Testis (tissue), 5 donors: ENCODE measurements at places on chromosomes 6 and 20. TPM values are rescaled to one million over a fixed set of nuclear protein-coding genes. Genes with fewer than 3 reads are reported as not detected.
A peak's percentile ranks its signal among the peaks of the same experiment; 100 is the strongest.

The RHAG gene
- total RNA-seq: not detected

- H3K27ac ChIP-seq: no peak overlapping the region
- H3K27me3 ChIP-seq: no peaks in the 10 kb centered on the region
- DNase-seq: peak; percentile 69
- no peaks in the 10 kb centered on the region for H3K36me3 ChIP-seq
These were observed 14.2 kb upstream of the CALHM5 start for GRCh38 chr6:116497113-116497676.

- H3K27me3 ChIP-seq: no peaks in the 10 kb centered on the region
- no peak overlapping the region for H3K4me3 ChIP-seq
- peak; percentile 71 for DNase-seq
- H3K27ac ChIP-seq: no peak overlapping the region
- no peaks in the 10 kb centered on the region for H3K36me3 ChIP-seq
These were observed 66.7 kb downstream of the RPP21 start for GRCh38 chr6:30411515-30412207.

GRCh38 chr6:128230267-128230989, 290.0 kb downstream of the PTPRK start:
- H3K27me3 ChIP-seq: no peaks in the 10 kb centered on the region
- no peak overlapping the region for H3K4me3 ChIP-seq
- H3K36me3 ChIP-seq: no peaks in the 10 kb centered on the region

DNA sequence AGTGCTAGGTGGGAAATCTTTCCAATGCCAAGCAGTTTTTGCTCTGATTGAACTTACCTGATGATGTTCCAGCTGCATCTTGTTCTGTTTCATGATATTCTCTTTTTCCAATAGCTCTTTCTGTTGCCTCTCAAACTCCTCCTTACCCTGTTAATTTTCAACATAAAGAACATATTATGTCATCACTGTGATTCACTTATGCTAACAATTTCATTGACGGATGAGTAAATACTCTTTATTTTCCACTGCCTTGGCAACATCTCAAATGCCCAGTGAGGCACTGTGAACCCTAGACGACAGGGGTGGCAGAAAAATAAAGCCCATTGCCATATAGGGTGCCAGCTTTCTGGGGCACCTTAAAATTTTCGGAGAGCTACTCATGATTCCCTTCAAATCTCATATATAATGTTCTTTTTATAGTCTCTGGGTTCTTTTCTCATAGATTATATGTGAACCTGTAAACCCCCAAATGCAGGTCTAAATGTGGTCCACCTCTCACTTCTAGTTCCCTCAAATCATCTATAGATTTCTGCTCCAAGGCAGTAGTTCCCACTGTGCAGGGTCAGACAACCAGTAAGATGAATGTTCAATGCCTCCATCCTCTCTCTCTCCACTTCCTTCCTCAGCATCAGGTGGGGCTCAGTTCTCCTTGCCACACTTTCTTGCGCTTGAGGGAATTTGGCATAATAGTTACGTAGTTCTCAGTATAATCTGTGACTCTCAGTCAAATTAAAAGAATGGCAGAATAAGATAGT, 44.1 kb downstream of the NEDD9 start:
- no peak overlapping the region for H3K4me3 ChIP-seq
- DNase-seq: no peak
- no peak overlapping the region for H3K27ac ChIP-seq
- no peaks in the 10 kb centered on the region for H3K36me3 ChIP-seq

- H3K27me3 ChIP-seq: no peaks in the 10 kb centered on the region
- peak overlapping the region; percentile 99 for H3K27ac ChIP-seq
- H3K36me3 ChIP-seq: no peaks in the 10 kb centered on the region
- H3K4me1 ChIP-seq: peaks cover 14% of the 10 kb centered on the region
- peak overlapping the region; percentile 85 for H3K4me3 ChIP-seq
- peak; percentile 29 for DNase-seq
These were observed 2.9 kb upstream of the HIVEP2 start for GRCh38 chr6:142947714-142948480.

DNA sequence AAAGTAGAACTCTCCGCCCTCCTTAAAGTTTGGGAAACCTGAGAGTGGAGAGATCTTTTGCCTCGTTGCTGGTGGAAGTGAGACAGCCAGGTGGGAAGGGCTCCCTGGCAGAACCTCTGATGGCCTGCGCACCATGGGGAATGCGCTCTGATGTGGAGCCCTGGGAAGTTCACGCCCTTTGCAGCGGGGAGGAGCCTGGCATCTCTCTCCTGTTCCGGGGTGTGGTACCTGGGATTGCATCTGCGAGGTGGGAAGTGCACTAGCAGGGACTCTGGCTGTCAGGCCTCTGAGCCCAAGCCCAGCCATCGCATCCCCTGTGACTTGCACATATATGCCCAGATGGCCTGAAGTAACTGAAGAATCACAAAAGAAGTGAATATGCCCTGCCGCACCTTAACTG, 159.8 kb downstream of the AKAP7 start:
- H3K27ac ChIP-seq: no peak overlapping the region
- no peaks in the 10 kb centered on the region for H3K36me3 ChIP-seq
- H3K27me3 ChIP-seq: no peaks in the 10 kb centered on the region
- no peaks in the 10 kb centered on the region for H3K4me1 ChIP-seq

DNA sequence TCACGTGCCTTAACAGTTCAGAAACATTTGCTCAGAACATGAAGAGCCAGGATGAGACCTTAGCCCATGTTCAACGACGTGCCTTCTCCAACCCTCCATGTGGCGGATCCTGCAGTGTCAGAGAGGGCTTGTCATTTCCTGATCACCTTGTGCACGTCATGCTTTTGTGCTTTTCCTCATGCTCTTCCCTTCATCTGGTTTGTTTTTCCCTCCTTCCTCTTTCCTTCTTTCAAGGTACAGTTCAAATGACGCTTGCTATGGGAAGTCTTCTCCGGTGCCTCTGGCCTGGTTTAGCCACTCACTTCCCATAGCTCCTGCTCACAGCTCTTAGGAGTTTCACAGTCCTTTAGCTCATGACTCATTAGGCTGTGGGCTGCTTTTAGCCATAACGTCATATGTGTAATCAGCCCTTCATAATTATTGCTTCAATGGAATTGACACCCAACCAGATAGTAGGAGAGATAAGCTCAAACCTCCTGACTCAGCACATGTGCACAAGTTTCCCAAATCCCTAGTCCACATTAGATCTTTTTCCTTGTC, 102.7 kb upstream of the CNKSR3 start:
- H3K4me1 ChIP-seq: no peaks in the 10 kb centered on the region
- no peak for DNase-seq
- H3K27ac ChIP-seq: no peak overlapping the region
- H3K4me3 ChIP-seq: no peak overlapping the region
- no peaks in the 10 kb centered on the region for H3K27me3 ChIP-seq
- H3K36me3 ChIP-seq: no peaks in the 10 kb centered on the region

The PLG gene
- not detected for total RNA-seq

GRCh38 chr20:54879393-54879792, 404.0 kb downstream of the DOK5 start:
- no peak for DNase-seq
- H3K27me3 ChIP-seq: no peaks in the 10 kb centered on the region
- no peak overlapping the region for H3K4me3 ChIP-seq
- no peaks in the 10 kb centered on the region for H3K36me3 ChIP-seq
- no peak overlapping the region for H3K27ac ChIP-seq
- no peaks in the 10 kb centered on the region for H3K4me1 ChIP-seq

- no peaks in the 10 kb centered on the region for H3K27me3 ChIP-seq
- peaks cover 19% of the 10 kb centered on the region for H3K4me1 ChIP-seq
- peak; percentile 46 for DNase-seq
- H3K36me3 ChIP-seq: no peaks in the 10 kb centered on the region
These were observed 2.9 kb downstream of the CPNE5 start for GRCh38 chr6:36836111-36837021.

The KHDC1L gene
- total RNA-seq: 3.5 TPM

The ANKRD6 gene
- total RNA-seq: 29.8 TPM

- no peaks in the 10 kb centered on the region for H3K4me1 ChIP-seq
- no peak overlapping the region for H3K27ac ChIP-seq
- H3K4me3 ChIP-seq: no peak overlapping the region
- no peaks in the 10 kb centered on the region for H3K27me3 ChIP-seq
- DNase-seq: no peak
These were observed 28.0 kb downstream of the ARFGEF2 start for GRCh38 chr20:48949304-48950170.

GRCh38 chr20:39849171-39849570, 839.9 kb downstream of the MAFB start:
- no peaks in the 10 kb centered on the region for H3K36me3 ChIP-seq
- peaks cover 11% of the 10 kb centered on the region for H3K4me1 ChIP-seq
- no peaks in the 10 kb centered on the region for H3K27me3 ChIP-seq
- H3K4me3 ChIP-seq: no peak overlapping the region
- H3K27ac ChIP-seq: no peak overlapping the region
- DNase-seq: no peak

The FAM209B gene
- 50.7 TPM for total RNA-seq

GRCh38 chr6:34546551-34547321, 9.4 kb downstream of the SPDEF start:
- no peaks in the 10 kb centered on the region for H3K27me3 ChIP-seq
- no peak overlapping the region for H3K27ac ChIP-seq
- H3K4me1 ChIP-seq: peaks cover 5% of the 10 kb centered on the region
- no peaks in the 10 kb centered on the region for H3K36me3 ChIP-seq
- peak; percentile 74 for DNase-seq

GRCh38 chr6:139058029-139058428, 29.5 kb downstream of the ABRACL start:
- H3K4me3 ChIP-seq: no peak overlapping the region
- no peaks in the 10 kb centered on the region for H3K36me3 ChIP-seq
- no peaks in the 10 kb centered on the region for H3K4me1 ChIP-seq
- no peak overlapping the region for H3K27ac ChIP-seq

The HSPA1B gene
- 167 TPM for total RNA-seq

DNA sequence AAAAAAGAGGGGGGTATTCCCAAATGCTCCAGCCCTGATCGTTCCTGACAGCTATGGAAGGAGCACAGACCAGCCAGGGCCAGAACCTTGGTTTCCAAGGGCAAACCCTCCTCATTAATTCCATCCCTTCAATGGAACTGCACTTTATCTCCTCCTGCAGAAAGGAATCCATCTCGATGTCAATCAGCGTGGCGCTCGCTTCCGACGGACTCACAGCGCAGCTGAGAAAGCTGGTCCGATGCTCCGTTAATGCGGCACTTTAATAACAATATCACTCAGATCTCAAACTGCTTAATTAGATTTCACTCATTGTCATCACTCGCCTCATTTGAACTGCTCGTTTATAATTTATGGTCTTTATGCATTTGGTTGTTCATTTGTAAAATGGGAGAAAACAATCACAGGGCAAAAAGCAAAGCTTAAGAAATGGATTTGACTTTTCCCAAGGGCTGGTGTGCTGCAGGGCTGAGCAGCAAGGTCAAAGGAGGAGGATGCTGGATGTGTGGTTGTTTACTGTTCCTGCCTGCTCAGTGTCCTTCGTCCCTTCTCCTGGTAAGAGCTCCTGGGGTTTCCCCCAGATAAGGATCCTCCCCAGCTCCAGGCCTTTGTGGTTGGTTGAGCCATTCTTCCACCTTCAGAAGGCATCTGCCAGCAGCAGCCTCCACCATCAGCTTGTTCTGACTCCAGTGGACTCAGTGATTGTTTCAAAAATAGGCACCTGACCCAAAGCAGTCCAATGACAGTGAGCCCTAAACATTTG, 152.7 kb downstream of the ANKRD60 start:
- H3K4me3 ChIP-seq: no peak overlapping the region
- no peaks in the 10 kb centered on the region for H3K27me3 ChIP-seq
- peak; percentile 16 for DNase-seq
- peaks cover 10% of the 10 kb centered on the region for H3K4me1 ChIP-seq
- H3K27ac ChIP-seq: no peak overlapping the region
- no peaks in the 10 kb centered on the region for H3K36me3 ChIP-seq

The TTLL9 gene
- 8.7 TPM for total RNA-seq
